RPMI7951 (cell line): ENCODE measurements at places on chromosomes 4 and X.
A peak's percentile ranks its signal among the peaks of the same experiment; 100 is the strongest.

GRCh38 chr4:111937368-111937767, 207.9 kb upstream of the FAM241A start:
- peak; percentile 33 for DNase-seq

GRCh38 chrX:51852621-51853020, 40.8 kb upstream of the MAGED1 start:
- DNase-seq: no peak

- no peak for DNase-seq
Observed at GRCh38 chr4:101286663-101287062, 60.7 kb downstream of the PPP3CA start.

DNA sequence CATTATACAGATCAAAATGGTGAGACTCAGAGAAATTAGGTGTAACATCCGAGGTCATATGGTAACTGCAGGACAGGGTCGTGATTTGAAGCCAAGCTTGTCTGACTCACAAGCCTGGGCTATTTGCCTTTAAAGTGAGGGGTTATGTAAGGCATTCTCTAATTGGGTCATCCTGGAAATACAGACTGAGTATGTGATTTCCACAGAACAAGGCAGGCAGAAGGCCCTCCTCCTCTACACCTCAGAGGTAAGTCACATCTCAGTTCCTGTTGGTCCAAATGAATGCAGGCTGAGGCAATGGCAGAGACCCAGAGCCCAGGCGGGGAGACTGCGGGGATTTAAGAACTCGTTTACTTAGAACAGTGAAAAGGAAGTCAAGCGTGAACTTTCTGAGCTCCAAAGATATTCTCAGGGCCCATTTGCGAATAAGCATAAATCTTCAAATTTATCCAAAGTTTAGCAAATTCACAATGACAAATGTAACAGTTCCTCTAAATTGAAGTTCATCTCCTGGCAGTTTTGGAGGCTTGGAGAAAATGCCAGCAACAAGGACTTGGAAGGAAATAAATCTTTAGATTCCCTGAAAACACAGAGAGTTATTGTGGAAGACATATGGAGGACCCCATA, 153.3 kb downstream of the LDB2 start:
- DNase-seq: peak; percentile 18

DNA sequence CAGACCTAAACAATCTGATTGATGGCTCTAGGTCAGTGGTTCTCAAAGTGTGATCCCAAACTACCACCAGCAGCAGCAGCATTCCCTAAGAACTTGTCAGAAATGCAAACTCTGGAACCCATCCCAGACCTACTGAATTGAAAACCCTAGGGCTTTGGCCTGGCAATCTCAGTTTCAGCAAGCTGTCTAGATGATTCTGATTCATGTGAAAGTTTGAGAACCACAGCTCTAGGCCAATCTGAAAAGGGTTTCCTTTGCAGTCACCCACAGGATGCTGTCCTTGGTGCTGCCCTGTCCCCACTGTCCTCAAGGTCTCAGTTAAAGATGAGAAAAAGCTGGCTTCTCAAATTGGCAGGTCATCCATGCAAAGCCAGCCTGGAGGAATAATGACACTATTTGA, 34.8 kb downstream of the SMPX start:
- DNase-seq: no peak

GRCh38 chrX:56554870-56555269, 8.6 kb upstream of the UBQLN2 start:
- DNase-seq: no peak

DNA sequence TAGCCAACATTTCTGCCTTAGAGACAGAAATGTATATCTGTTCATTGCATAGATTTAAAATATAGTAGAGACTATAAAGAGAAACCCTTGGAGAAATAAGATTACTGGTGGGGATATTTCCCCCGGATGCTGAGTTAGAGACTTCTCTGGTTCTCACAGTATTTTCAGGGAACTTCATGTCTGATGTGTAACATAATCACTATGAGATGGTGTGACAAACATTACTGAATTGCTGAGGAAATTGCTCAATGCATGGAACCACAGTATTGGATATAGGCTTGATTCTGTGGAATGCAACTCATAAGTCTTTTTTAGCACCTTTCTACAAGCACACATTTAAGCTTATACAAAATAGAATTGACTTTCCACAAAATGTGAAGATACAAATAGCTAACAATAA, 152.7 kb downstream of the SOWAHB start:
- DNase-seq: peak; percentile 27

- peak; percentile 83 for DNase-seq
Observed at GRCh38 chrX:151396825-151397740, at the start of gene VMA21. VMA21 (plus strand) TSS chrX:151397206; CDS start chrX:151397309, 103 bp downstream.

GRCh38 chrX:109623997-109624396, 975 bp downstream of the KCNE5 start:
- DNase-seq: no peak
